ENCODE measurements at places on chromosomes 5 and 9.

DNA sequence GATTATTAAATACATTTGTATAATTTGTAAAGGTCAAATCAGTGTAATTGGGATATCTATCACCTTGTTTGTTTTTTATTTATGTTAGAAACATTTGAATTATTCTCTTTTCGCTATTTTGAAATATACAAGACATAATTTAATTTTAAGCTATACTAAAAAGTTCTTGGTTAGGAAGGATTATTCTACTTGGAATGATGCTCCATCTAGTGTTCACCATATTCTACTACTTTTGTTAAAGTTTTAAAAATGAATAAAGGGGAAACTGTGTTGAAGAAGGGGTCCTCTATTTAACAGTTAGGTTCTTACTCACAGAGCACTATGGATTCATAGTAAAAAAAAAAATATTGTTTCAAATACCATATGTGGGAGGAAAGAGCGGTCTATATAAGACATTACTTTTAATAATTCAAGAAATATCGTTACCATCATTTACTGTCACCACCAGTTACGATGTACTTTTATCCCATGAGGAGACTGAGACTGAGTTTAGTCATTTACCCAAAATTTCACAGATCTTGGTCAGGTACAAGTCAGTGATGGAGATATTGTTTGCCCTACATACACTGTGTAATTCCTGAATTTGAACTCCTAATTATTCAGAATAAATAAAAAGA, 6.3 kb upstream of the STOM start:
- no peak for DNase-seq

GRCh38 chr9:98998441-98999151, 54.9 kb downstream of the COL15A1 start:
- peak; percentile 86 for DNase-seq

DNA sequence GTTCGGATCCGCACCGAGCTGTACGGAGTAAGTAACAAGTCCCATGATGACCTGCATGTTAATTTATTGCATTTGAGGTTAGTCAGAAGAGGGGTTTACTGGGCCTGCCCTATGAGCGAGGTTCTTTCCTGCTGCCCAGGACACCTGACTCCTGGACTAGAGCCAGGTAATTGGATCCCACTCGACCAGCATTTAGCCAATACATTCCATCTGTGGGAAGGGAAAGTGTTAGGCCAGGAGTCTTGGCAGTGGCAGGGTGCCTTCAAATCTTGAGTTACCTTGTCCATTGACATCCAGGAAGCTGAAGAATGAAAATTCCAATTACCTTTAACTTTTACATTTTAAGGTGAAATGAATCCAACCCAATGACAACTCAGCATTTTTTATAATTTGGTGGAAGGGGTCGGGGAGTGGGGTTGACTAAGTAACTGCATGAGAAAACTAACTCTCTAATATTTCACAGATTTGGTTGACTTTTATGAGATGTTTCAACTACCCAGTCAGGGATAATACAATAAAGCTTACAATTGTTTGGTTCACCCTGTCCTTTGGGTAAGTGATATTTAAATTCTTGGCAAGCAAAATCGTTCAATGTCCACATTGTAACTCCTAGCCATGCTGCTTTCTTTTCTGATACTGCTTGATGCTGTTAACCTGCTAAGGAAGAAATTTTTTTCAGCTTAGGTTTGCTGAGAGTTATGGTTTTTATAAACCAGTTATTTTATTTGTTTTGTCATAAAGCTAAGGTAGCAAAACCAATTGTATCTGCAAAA, 111.6 kb upstream of the IQGAP2 start:
- no peak for DNase-seq

DNA sequence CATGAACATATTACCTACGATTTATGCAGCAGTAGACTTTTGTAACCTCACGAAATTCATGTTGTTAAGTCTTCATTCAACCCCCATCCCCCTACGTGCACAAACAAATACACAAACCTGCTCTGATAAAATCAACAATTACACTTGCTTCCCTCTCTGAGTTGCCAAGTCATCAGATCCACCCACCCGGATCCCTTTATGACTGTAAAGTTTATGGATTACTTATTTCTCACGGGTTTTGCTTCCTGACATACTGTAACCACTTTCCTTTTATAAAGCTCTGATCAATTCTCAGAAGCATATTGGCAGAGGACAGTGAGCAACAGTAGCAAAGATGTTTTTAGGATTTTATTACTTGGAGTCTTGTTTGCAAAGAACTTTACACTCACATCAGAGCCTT, 70.5 kb downstream of the MLLT3 start:
- DNase-seq, result no peak

DNA sequence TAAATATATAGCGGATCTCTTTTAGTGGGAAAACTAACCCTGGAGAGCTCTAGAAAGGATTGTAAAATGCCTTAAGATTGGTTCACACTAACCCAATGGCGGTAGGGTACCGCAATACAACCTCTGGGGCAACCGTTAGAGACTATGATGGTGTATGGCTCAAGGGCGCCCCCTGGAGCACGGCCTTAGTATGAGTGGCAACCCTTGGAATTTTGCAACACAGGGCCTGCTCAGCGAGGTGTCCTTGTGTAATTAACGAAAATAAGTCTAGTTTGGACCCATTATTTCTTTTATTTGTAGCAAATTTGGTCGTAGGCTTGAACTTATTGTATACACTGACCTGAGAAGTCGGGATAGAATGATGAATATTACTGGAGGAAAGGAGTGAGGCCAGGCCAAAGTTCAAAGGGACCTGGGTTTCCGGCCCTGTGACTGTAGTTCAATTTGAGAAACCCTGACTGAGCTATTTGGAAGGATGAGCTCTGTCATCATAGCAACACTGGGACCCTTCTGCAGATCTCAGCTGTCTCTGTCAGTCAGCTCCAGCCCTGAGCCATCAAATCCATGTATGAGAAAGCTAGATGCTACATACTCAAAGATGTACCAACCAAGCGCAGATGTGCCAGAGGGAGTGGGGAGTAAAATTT, 54.8 kb downstream of the CAMK4 start:
- peak; percentile 95 for DNase-seq

DNA sequence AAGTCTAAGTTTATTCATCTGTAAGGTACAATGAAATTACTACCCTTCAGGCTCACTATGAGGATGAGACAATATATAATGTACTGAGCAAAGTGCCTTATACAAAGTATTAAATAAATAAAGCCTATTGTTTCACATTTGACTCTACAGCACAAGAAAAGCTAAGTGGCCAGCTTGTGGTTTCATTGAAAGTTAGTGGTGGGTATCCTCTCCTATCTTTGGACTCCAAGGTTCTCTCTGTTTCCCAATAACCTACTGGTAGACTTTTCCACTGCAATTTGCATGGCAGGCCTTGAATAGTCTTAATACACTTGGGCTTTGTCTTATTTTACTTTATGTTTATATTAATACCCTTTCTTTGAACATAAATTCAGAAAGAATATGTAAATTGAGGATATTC, 262.7 kb downstream of the DEPDC1B start:
- DNase-seq, result no peak

DNA sequence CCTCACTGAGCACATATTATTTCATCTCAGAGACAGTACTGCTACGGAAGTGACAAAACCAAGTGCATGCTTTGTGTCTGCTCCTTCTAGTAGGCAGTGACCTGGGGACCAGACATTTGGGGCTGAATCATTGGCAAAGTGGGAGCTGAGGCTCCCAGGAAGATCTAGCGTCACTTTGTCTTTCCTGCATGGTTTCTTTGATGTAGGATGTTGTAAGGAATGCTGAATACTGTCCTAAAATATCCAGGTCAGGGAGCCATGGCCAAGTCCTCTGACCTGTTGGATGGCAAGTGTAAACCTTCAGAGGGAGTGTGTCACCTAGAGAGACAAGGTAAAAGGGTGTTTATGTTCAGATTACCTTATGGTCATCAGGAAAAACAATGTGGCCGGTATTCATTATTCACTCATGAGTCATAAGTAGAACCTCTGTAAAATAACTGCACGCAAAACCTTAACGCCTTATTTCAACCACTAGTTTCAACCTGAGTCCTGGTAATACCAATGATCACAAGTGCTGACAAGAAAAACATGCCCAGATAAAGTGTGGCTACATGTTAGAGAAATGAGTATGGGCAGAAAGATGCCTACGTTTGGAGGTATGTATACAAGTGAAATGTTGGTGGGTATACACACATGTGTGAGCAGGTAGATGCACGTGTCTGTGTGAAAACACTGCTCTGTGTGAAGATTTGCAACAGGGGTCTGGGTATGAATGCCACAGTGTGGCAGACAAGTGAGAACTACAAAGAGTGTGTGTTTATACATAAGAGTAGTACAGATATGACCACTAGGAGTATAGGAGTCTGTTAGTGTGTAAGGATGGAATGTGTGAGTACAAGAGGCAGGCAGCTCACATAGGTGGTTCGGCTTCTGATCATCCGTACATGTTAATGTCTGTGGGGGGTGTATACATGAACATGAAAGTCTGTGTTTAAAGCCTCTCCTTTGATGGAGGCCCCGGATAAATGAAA, 263.9 kb downstream of the SPOCK1 start:
- DNase-seq, result no peak

GRCh38 chr5:176530393-176530982, 6.7 kb downstream of the RNF44 start:
- no peak for DNase-seq

- DNase-seq, result no peak
Observed at GRCh38 chr5:61598126-61598525, 266.1 kb downstream of the ZSWIM6 start.

DNA sequence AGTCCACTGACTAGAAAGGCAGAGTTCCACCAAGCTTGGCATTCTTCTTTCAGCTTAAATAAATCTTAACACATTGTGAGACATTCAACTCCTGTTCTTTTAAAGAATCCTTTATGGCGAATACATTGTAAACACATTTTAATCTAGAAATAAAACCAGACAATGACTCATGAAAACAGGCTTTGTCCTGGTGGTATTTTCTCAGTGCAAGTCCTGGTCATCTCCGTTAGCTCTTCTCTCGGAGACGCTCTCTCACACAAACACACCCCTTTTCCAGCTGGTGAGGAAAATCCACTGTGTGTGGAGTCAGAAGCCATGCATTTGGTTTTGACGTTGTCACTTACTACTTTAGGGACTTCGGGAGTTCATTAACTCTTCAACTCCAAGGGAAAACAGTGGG, 140.4 kb downstream of the AUH start:
- DNase-seq, result no peak

GRCh38 chr5:1439388-1440097, 5.7 kb downstream of the SLC6A3 start:
- DNase-seq, result no peak

GRCh38 chr5:36870399-36871040, 6.0 kb upstream of the NIPBL start:
- DNase-seq, result no peak

- no peak for DNase-seq
Observed at GRCh38 chr9:92760070-92760469, 4.6 kb downstream of the BICD2 start.

DNA sequence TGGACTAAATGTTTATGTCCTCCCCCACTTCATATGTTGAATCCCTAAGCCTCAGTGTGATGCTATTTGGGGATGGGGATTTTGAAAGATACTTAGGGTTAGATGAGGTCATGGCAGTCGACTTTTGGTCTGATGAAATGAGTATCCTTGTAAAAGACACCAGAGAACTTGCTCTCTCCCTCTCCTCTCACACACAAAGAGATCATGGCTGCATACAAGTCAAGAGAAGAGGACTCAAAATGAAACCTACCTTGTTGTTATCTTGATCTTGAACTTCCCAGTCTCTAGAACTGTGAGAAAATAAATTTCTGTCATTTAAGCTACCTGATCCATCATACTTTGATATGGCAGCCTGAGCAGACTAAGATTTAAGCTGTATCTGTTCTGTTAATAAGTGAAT, 144.0 kb upstream of the HAPLN1 start:
- DNase-seq, result no peak

- DNase-seq, result no peak
Observed at GRCh38 chr5:68911840-68912690, 181.7 kb upstream of the SLC30A5 start.

GRCh38 chr9:99753436-99753835, 68.2 kb upstream of the NR4A3 start:
- DNase-seq, result no peak

GRCh38 chr5:24899180-24899579, 254.4 kb upstream of the CDH10 start:
- DNase-seq, result no peak

- DNase-seq, result no peak
Observed at GRCh38 chr5:112957036-112957808, 19.4 kb upstream of the DCP2 start.

GRCh38 chr5:68884883-68885282, 208.9 kb upstream of the SLC30A5 start:
- DNase-seq, result no peak

DNA sequence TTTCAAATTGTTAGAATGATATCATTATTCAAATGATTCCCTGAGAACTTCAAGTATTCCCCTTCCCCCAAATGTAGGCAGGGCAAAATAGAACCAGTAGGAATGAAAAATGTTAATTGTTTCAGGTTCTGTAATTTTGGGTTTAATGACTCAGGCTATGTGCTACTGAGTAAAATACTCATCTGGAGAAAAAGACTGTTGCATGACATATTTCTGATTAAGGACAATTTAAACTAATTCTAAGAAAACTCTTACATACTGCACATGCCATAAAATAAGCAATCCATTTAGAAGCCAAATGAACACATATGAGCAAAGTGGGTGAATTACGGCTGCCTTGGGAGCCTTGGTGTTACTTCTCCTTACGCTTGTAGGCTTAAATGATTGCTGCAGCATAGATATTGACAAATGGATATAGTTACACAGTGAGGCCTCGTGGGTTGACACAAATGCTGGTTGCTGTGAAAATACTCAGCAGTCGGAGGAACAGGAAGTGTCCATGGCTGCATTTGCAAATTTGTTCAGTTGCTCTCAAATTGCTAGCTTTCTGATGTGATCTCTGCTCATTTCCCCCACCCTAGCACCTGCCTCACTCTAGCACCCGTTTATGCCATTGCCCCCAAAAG, 174.9 kb upstream of the DMAC1 start:
- DNase-seq, result peak; percentile 33

DNA sequence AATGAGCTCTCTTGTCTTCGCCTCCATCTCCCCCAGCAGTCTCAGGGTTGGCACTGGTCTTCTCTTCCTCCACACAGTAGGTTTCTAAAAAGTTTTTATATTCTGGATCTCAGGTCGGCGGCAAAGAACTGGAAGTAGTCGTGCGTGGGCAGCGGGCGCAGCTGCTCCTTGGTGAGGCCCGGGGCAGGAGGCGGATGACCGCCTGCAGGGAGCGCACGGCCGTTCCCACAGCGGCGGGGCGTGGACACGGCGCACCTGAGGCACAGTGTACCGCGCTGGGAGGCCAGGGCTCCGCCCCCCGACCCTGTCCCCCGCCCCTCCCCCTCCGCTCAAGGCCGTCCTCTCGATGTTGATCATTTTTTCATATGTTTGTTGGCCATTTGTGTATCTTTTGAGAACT, 92.4 kb downstream of the STX17 start:
- no peak for DNase-seq

- no peak for DNase-seq
Observed at GRCh38 chr9:127182901-127183746, 60.7 kb upstream of the ANGPTL2 start.

- DNase-seq, result peak; percentile 64
Observed at GRCh38 chr9:5518937-5519319, 8.6 kb downstream of the PDCD1LG2 start.

- no peak for DNase-seq
Observed at GRCh38 chr9:79490657-79491248, 81.0 kb upstream of the TLE4 start.

Measured in stimulated activated CD8-positive, alpha-beta memory T cell treated with anti-CD3 and anti-CD28 coated beads, Interleukin-4, amount 100 ng/mL, for 48 hours (primary cell).